ENCODE measurements at places on chromosomes 12 and 14.

DNA sequence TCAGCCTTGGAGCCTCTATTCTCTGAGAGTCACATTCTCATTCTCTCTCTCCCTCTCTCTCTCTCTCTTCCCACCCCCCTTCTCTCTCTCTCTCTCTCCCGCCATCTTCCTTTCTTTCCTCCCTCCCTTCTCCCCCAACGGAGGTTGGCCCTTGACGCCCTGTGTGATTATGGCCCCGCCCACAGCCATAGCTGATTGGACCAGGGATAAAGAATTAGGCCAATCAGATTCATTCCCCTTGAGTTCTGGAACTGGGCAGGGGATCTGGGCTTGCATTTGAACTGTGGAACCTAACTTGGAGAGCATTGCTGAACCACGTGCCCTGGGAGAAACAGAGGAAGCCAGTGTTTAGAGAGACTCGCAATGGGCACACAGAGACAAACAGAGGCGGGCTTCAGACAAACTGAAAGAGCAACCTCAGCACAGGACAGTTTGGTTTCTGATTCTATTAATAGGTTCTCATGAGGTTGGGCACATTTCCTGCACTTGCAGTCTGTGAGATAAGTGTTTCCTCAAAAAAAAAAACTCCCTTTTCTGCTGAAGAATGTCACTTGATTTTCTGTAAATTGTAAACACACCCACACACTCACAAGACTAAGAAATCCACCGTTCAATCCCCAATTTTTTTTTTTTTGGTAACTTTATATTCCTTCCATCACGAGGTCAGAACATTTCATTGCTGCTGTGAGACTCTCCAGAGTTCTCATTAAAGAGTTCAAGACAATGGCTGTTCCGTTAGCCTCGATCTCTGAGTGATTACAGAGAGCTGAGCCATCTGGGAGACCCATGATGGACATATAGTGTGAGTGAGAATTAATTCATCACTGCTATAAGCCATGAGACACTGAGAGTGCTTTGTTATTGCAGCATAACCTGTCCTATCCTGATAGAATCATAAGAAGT, 3.5 kb upstream of the P2RX7 start:
- DNase-seq, result peak; percentile 80

GRCh38 chr12:62947364-62947763, 12.4 kb upstream of the PPM1H start:
- DNase-seq, result no peak

GRCh38 chr14:100187247-100187833, 27.9 kb upstream of the DEGS2 start:
- no peak for DNase-seq

DNA sequence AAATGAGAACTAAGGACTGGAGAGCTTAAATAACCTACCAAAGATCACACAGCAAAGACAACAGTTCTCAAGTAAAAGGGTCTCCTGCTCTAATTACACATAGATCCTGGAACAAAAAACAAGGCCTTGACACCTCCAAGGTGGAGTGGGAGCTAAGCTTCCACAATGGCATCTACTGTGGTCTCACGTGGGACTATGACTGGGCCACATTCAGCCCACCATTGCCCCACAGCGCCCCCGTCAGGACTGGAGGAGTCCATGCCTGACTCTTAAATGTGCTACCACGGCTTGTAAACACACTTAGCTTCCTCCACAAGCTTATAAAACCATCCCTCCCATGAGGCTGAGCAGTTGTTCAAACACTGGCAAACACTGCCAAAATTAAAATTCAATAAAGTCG, 88.5 kb downstream of the GCH1 start:
- DNase-seq, result peak; percentile 40

DNA sequence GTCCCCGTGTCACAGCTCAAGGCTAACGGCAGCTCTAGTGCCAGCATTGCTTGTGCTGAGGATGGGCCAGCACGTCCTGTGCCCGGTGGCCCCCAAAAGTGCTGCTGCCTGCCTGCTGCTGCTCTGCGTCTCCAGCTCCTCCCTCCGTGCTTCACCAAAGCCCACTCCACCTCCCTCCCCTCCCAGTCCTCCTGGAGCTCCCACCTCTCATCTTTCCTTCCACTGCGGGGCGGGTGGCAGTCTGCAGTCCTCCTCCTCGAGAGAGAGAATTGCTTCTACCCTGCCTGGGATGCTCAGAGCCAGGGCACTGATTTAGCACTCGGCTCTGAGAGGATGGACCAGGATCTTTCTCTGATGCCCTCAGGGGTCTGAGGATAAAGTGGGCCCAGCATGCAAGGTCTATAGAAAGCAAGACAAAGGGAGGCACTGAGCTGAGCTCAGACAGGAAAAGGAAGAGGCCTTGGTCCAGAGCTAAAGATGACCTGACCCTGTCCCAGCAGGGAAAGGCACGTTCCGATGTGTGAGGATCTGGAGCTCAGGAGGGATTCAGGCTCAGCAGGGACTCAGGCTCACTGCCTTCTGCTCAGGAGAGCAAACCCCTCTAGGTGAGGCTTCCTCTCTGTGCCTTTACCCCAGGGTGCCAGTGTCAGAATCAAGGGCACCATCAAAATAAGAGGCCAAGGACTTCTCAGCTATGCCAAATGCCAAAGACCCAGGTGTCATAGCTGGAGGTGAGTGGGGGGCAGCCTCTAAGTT, 113.1 kb upstream of the FKBP4 start:
- DNase-seq, result no peak

DNA sequence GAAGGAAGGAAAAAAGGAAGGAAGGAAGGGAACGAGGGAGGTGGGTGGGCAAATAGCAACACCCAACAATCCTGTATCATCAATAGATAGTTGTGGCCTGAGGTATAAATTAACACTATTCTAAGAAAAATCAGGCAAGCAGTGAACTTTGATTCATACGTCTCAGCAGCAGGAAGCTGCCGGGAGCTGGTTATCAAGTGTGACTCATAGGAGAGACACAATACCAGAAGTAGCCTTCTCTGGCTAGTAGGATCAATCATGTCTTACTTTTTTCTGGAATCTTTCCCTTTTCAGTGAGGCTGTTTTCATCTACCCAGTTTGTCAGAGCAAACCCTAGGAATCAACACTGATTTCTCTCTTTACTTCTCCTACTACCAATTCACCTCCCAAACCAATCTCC, 780.5 kb downstream of the NRXN3 start:
- DNase-seq, result no peak

- no peak for DNase-seq
Measured at GRCh38 chr14:50839048-50839447, 8.1 kb upstream of the NIN start.

Data from activated CD4-positive, CD25-positive, alpha-beta regulatory T cell treated with anti-CD3 and anti-CD28 coated beads, Interleukin-2, amount 50 U/mL, for 72 hours (primary cell).